Stimulated activated CD8-positive, alpha-beta memory T cell treated with anti-CD3 and anti-CD28 coated beads, Interleukin-4, amount 100 ng/mL, for 24 hours (primary cell): ENCODE measurements at places on chromosomes 7 and 10.

- no peak for DNase-seq
These were observed 34.3 kb downstream of the HTRA1 start for GRCh38 chr10:122495406-122496340.

DNA sequence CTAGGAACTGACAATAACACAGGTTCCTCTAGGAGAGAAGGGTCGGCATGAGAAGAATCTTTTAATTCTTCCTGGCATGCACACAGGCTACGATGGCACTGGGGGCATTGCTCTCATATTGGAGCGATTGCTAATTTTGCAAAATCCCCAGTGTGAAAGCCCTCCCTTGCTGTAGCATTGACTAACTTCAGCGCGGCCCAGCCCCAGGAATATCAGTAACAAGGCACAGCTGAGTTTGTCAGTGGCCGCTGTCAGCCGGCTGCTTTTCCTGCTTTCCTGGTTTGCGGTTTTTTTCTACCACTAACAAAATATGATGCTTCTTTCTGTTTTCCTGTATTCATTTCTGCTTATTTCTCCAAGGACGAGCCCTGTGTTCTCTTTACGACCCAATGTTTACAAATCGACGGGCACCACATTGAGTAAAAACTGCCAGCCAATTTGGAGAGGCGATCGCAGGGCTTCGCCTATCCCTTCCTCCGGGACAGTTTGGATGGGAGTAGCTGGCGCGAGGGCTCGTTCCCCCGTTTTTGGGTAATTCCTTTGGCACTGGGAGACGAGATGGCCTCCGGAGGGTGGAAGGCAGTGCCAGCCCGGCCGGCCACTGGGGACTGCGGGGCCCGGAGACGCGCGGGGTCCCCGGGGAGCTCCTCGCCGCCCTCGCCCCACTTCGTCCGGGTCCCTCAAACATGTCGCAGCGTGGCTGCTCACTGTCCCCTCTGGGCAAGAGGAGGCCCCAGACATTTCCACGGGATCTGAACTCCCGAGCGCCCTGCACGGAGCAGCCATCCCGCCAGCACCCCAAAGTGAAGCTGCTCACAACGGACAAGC lies 967 bp downstream of the ADARB2 start:
- DNase-seq = no peak

DNA sequence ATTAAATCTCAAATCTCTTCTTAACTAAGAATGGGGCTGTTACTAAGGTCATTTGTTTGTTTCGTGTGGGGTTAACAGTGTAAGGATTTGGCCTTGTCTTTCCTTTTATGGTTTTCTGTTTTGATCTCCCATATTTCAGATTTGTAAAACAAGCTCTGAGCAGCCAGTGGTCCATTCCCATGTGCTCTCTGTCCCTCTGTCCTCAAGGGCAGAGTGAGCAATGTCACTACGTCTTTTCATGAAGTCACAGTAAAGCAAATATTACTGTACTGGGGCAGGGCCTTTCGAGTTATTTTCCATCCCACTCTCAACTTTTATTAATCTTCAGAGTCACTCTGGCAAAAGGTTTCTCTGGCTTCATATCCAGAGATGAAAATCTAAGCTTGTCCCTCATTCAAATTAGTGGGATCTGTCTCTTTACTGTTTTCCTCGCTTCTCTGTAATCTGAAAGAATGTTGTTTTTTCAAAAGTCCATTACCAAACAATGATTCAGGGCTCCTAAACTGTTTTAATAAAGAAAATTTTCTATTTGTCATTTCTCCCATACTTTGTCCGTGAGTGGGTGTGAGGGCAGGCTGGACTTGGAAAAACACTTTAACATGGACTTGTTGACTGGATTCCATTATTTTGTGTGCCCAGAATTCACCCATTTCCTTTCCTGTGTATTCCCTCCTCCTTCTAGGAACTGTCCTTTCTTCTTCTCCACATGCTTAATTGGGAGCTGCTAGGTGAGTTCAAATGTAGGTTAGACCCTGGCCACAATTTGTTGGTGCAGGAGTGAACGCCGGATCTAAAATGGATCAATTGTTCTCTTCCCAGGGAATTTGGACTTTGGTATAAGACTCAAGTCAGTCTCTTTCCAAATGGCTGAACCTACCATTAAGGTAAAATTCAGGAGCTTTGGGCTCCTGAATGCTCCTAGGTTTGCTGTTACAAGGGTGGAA lies 42.1 kb upstream of the NAMPT start:
- no peak for DNase-seq

DNA sequence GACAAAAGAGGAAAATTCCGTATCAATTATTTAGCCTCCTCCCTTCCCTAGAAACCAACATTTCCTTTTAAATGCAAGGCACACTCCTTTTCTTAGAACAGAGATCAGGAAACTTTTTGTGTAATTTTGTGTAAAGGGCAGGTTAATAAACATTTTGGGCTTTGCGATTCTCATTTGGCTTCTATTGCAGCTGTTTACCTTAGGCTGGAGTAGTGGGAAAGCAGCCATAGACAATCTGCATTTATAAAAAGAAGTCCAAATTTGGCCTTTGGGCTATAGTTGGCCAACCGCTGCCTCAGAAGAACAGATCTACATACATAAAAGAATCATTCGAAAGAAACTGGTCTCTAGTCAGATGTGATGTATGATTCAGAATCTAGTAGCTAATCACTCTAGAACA lies 35.3 kb downstream of the NAMPT start:
- DNase-seq = no peak

- no peak for DNase-seq
These were observed 27.5 kb downstream of the DPCD start for GRCh38 chr10:101615525-101616116.

- DNase-seq = no peak
These were observed 100.2 kb upstream of the SORCS1 start for GRCh38 chr10:107264742-107265141.

GRCh38 chr7:92589056-92589455 lies 1.1 kb downstream of the FAM133B start:
- no peak for DNase-seq

DNA sequence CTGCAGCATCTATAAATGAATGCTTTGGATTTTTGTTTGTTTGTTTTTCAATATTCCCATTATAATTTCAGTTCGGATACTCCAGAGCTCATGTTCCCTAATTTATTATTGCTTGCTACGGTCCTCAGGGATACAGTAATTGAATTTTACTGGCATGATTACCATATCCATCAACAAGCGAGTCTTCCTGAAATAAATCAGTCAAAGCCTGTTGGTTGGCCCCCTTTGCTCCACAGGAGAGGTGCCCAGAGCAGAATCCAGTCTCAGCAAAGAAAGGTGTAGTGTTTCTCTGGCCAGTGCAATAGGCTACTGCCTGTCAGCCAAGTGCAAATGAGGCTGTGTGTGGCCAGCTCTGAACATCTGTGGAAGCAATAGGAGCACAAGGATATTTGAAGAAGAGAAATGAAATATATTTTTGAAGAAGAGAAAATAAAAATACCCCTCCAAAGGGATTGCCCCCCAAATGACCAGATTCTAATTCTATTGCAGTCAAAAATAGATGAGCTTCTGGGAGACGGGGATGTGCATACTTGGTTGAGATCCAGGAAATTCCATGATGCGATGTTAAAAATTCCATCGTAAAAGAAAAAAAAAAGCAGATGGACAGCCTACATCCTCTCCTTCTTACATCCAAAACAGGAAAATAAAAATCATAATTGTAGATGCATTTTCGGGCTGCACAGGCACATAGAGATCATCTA lies 18.1 kb downstream of the TRIL start:
- DNase-seq = no peak

GRCh38 chr10:107144490-107144889 lies 20.0 kb downstream of the SORCS1 start:
- no peak for DNase-seq

DNA sequence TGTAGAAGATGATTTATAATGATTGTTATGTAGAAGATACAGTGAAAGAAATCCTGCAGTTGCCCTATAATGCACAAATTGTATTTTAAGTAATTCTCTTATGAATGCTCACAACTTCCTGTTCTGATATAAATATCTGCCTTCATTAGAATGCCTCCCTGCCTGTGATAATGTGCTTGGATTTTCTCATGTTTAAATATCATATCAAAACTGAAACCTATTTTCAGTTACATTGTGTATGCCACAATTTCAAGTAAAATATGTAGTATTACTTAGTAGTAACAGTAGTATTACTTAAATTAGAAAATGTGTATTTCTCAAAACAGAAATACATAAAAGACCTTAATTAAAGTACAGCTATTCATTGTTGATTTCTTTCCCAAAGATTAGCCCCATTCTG lies 41.1 kb upstream of the TFEC start:
- no peak for DNase-seq

DNA sequence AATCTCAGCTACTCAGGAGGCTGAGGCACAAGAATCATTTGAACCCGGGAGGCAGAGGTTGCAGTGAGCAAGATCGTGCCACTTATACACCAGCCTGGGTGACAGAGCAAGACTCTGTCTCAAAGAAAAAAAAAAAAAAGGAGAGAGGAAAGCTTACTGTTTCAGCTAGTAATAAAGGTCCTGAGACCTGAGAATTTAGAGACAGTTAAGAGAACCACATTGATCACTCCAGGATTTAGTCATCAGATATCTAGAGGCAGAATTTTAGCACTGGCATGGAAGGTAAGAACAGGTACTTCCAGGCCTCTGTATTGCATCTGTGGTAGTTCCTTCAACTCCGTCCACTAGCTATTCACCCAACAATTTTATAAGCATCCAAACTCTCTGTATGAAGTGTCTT lies 7.8 kb downstream of the COG5 start:
- no peak for DNase-seq

DNA sequence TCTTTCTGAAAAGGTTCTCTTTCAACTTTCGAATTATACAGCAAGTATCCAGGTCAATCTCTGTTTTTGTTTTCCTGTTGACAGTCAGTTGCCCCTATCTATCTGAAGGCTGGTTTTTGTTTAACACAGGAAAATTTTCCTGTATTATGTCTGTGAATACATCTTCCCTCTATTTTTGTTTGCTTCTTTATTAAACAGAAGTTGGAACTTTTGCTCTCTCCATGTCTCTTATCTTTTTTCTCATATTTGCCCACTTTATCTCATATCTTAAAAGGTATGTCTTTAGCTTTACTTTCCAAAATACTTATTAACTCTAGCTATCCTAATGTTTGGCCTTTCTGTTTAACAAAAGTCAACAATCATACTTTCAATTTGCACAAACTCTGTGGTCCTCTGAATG lies 95.0 kb downstream of the BRAF start:
- no peak for DNase-seq
